ENCODE measurements at places on chromosomes 11 and 22.

DNA sequence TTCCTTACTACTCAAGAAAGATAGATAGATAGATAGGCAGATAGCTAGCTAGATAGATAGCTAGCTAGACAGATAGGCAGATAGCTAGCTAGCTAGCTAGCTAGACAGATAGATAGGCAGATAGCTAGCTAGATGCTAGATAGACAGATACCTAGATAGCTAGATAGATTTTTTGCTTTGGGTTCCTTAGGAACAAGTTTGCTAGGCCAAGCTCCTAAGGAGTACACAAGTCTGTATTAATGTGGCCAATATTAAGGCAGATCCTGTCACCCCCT lies 61.7 kb upstream of the VPREB1 start:
- DNase-seq, result no peak

DNA sequence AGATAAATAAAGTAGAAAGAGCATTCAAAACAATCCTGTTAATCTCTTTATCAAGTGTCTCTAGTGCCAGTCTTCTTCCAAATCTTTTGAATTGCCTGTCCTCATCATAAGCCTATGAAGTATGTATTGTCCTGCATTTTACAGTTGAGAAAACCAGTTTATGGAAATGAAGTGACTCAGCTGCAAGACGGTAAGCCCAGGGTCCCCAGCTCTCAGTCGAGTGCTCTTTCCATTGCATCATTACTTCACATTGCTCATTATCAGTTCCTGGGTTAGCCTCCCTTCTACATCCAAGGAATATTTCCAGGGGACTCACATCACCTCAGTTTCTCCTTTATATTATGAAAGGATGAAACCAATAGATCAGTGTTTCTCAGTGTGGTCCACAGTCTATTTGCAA lies 9.1 kb upstream of the P4HA3 start:
- DNase-seq, result no peak

GRCh38 chr11:123505546-123506299 lies 75.7 kb downstream of the GRAMD1B start:
- DNase-seq, result no peak

DNA sequence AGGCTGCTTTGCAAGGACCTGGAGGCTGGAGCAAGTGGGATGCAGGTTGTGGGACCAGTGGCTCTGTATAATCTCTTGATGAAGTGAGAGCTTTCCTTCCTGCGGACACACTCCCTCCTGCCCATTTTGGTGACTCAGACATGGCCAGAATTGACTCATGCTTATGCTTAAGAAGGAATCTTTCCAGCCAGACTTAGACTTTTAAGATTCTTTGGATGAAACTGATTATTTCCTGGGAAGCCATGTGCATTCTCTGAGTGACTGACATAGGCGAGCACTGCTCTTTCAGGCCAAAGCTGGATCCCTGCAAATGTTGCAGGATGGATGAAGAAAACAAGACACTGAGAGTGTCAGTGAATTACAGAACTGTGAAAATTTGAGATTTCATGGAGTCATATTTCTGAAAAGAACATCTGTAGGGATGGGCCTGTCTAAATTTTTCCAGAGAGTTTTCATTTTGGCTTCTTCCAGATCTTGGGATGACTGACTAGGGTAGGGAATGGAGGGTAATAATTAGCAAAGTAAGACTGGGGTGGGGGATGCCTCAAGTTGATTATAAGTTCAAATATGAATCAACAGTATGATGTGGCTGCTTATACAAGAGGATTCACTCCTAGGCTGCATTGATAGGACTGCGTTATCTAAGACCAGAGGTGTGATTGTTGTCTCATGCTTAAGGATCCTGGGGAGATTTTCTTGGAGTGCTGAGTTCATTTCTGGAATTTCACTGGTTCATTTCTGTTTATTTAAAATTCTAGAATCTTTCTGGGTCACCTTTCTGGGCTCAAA lies 195.8 kb downstream of the HIPK3 start:
- peak; percentile 83 for DNase-seq

GRCh38 chr22:30224161-30224857 lies 22.2 kb downstream of the LIF start:
- DNase-seq, result no peak

DNA sequence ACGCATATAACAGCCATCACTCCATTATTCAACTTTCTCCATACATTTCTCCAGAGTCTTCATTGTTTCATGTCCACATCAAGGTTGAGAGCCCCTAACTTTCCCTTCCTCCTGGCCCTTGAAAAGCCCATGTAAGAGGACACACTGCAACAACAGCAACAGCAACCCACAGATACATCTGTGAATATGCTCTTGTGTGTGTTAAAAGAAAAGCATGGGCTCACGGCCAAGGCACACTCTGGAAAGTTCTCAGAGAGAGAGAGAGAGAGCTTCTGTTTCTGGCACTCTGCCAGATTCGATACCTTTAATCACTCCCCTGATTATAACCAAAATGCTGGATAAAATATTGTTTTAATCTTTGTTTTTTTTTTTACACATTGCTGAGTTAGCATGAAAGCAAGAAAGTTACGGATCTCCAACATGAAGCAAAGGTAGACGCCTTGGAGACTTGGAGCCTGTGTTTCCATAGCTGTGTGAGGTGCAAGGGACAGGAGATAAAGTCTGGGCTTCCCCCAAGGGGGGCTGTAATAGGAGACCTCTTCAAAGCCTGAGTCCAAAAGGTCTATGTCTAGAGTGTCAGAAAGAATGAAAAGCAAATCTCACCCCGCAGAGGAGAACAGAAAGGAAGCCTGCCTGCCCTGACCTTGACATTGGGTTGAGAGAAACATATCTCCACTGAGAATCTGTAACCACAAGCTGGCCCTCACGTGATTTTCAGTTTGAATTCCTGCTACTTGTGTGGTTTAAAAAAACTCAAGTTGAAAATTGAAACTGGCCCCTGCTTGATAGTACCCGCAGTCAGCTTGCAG lies 33.7 kb upstream of the MPPED1 start:
- peak; percentile 87 for DNase-seq

DNA sequence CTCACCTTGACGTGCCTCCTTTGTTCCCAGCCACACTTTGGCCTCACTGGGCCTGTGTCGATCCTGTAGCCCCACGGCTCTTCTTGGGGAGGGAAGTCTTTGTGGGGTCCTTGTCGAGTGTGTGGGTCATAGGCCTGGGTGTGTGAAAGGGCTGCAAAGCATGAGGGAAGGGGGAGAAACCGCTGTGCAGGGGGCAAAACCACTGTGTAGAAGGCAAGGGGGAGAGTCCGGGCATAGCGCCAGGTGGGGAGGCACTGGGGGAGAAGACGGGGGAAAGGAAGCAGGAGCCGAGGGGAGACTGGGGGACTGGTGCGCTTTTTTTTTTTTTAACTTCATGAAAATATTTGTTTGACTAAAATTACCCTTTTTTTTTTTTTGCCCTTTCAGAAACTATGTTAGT lies 65.1 kb upstream of the RASD2 start:
- no peak for DNase-seq

DNA sequence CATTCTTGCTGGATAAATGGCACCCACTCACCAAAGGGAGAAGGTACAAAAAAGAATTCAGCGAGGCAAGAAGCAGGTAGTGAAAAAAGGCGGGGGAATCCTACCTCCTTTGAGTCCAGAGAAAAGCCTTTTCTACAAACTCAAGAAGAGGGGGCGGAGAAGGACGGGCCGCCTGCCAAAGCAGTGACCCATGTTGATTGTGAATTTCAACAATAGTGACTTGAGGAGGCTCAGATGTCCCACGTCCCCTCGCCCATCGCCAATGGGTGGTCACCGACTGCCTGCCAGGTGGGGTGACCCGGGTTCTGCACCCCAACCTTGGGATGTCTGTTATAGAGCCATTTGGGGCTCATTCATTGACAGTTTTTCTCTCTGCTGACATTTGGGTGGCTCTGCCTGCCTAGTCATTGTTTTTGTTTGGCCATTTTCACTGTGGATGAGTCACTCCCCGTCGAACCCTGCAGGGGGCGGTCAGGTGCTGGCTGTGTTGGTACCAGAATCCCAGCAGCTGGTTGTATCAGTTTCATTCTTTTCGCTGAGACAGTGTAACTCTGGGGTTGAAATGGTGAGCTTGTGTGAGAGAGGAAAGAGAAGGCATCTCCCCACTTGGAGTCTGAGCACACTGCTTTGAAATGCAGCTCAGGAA lies 163.4 kb upstream of the NCAM1 start:
- DNase-seq, result peak; percentile 64

DNA sequence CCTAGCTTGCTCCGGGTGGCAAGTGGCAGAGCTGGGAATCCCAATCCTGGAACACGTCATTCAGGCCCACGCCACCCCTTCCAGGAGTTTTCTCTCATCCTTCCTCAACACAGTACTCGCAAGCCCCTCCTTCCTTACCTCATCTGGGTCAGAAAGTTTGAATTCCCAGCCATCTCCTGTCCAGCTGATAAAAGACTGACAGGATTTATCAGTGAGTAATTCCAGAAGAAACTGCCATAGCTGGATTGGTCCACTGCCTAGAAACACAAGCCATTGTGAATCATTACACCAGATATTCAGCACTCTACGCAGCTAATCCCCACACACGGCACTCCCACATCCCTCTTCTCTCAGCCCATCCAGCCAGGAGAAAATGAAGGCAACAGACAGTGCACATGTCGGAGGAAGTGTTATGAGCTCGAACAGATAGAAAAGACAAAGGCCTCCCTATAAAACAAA lies 124.0 kb downstream of the ETS1 start:
- peak; percentile 80 for DNase-seq

GRCh38 chr11:111917312-111917711 lies 1.4 kb upstream of the C11orf52 start:
- DNase-seq, result no peak

GRCh38 chr22:49503896-49504521 lies 323.7 kb downstream of the BRD1 start:
- no peak for DNase-seq

DNA sequence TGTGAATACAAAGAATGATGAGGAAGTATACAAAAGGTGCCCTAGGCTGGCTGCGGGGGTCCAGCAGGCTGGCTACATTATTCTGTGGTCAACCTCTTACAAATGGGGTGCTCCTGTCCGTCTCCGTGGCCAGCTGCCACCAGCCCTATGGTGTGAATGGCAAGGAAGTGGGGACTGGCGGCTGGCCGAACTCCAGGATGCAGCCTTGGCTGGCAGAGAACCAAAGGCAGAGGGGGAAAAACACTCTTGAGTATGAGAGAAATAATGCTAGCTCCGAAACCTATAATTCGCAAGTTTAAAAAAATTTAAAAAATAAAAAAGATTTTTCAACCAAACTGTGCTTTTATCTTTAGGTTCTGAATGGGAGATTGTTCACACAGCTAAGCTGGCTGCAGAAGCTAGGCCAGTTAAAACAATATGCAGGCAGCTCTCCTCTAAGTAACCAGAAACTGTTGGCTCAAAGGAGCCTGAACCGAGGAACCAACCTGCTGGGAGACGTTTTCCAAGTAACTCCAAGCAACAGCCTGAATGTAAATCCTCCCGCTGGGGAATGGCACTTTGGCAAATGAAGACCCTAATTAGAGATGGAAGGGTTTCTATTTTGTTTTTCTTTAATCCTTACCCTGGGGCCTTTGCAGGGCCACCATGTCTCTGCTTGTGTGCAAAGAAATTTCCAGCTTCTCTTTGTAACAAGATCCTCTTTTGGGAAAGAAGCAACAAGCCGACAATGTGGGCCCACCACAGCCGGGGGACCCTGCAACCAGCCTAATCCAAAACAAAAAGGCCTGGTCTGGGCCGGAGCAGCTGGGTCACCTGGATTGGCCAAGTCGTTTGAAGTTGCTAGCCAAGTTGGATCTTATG lies 50.2 kb downstream of the C22orf31 start:
- no peak for DNase-seq

- DNase-seq, result peak; percentile 27
Observed at GRCh38 chr22:46613606-46614021, 6.6 kb upstream of the GRAMD4 start.
